Astrocyte (in vitro differentiated cells and primary cell): ENCODE measurements at places on chromosomes 5 and 9. TPM values are rescaled to one million over a fixed set of nuclear protein-coding genes. Genes with fewer than 3 reads are reported as not detected.

Gene ST8SIA4
- 0.59 and 0.82 TPM in 2 replicates for total RNA-seq

Gene TAF1L
- total RNA-seq = 0.02 TPM in 1 of 2 replicates, not detected in the other

GRCh38 chr5:172789687-172790495 is 18.9 kb upstream of the DUSP1 start:
- DNase-seq = no peak

DNA sequence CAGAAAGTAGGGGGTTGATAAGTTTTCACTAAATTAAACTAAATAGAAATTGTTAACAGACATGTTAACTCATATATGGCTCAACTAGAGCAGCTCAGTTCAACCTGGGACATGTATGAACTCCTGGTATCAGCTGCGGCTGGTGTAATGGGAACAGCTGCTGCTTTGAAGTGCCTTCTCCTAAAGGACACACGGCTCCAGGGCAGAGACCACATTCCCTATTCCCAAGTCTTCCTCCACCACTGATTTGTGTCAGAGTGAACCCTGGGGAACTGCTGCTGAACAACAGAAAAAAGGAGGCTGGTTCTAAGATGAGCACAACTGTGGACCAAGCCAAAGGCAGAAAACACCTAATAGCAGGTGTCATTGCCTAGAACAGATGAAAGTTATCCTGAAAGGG is 71.1 kb downstream of the MAPKAP1 start:
- no peak for DNase-seq

- DNase-seq = no peak
These were observed 112.1 kb downstream of the KIF4B start for GRCh38 chr5:155125551-155126095.

- no peak for DNase-seq
These were observed 15.8 kb downstream of the GALNT10 start for GRCh38 chr5:154206311-154206710.

GRCh38 chr5:107671742-107672210 is 1.0 kb upstream of the EFNA5 start:
- peak; percentile 76 for DNase-seq

DNA sequence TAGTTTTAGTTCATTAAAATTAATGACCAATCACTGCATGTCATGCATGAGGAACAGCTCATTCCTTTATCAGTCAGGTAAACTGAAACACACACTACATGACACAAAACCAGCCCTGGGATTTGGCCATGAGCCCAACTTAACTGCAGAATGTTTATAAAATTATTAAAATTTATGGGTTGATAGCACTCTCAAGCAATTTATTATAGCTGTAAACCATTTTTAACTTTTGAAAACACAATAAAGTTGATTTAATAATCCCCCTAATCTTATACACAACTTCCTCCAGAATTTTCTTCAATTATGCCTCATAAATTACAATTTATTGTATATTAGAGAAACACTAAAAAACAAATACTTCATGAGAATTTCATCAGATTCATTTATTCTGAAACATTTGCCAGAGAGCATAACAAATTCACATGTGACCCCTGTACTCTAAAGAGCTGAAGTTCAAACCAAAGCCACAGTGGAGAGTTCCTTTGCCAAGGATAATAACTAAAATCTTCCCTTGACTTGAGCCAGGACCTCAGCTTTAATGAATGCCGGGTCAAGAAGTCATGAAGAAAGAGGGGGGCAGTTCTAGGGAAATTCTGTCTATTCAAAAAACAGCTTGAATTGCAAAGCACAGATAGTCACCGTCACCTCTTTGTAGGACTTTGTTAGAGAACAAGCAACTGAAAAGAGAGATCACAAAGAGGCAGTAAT is 763.7 kb upstream of the GRAMD2B start:
- peak; percentile 73 for DNase-seq

Gene CD14
- total RNA-seq = 0.16 and 0.34 TPM in 2 replicates

GRCh38 chr5:170348137-170348633 is 41.0 kb downstream of the KCNMB1 start:
- DNase-seq = no peak

- no peak for DNase-seq
These were observed 46.0 kb upstream of the DAB2 start for GRCh38 chr5:39470811-39471210.

GRCh38 chr9:106708475-106709146 is 154.4 kb upstream of the ZNF462 start:
- DNase-seq = no peak

DNA sequence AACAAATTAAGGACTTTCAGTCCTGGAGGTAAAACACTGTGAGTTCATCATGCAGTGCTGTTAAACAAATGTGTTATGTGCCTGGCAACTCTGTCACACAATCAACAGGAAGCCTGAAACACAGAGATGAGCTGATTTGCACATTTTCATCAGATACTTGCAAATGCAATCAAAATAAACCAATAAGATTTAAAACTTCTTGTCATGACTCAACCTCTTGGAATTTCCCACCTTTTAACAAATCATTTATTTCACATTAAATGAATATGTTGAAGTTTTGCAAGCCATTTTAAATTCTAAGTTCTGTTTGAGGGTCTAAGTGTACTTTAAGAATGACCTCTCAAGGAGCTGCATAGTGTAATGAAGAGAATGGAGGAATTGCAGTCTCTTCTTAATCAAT is 64.4 kb downstream of the ANXA1 start:
- DNase-seq = no peak

GRCh38 chr9:818958-819357 is 22.5 kb upstream of the DMRT1 start:
- DNase-seq = no peak

DNA sequence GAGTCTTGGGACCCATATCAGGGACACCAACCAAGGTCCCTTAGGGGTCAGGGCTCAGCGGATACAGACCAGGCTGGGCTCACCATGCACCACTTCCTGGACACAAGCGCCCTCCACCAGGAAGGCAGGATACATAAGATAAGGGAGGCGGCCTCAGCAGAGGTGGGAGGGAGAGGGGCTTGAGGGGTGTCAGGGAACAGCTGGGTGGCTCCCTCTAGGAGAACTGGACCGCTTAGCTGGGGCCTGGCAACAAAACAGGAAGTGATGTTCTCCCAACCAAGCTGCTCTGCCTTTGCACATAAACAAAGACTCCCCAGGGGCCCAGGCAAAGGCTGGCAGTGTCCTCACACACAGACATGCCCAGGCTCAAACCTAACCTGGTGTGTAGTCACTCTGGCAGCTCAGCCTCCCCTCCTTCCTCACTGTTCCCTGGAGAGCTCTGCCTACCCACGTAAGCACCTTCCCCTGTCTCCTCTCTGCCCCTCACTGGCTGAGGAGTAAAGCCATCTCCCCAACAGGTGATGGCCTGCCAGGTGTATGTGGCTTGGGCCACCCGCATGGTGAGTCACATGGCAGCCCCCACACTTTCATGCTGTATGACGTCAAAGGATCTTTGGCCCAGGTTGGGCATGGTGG is 5.8 kb upstream of the BICD2 start:
- DNase-seq = no peak

- DNase-seq = no peak
These were observed 1148.0 kb downstream of the CDH12 start for GRCh38 chr5:21704974-21705668.

GRCh38 chr5:87004101-87004500 is 263.6 kb upstream of the RASA1 start:
- peak; percentile 68 for DNase-seq

GRCh38 chr9:83622433-83622938 is 457 bp upstream of the IDNK start:
- no peak for DNase-seq

Gene PTPN3
- total RNA-seq = 0.79 and 1.1 TPM in 2 replicates

Gene WDR38
- not detected in 2 replicates for total RNA-seq

GRCh38 chr9:125650271-125650737 is 56.7 kb downstream of the MAPKAP1 start:
- peak; percentile 64 for DNase-seq

DNA sequence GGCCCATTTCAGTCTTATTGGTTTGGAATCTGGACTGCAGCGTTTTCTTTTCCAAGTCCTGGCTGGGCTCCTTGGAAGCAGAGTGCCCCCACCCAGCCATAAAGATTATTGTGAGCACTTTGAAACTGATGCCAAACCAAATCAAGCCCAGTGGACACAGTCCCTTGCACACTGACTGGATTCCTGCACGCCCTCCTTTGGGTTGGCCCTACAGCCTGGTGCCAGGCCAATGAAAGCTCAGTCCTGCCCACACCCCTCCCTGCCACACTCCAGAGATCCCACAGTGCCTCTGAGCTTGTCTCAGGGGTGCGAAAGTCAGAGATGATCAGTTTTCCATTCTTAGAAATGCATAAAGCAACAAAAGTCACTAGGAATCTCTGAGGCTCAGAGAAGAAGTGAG is 181.9 kb downstream of the CETN3 start:
- no peak for DNase-seq

Gene LRRC70
- 0.64 and 0.72 TPM in 2 replicates for total RNA-seq

- DNase-seq = peak; percentile 49
These were observed at the start of gene KCNN2 for GRCh38 chr5:114361724-114362196. Gene KCNN2 (plus strand): TSS chr5:114362070. CDS start chr5:114362140, 70 bp downstream.

- no peak for DNase-seq
These were observed 181 bp downstream of the DAP start for GRCh38 chr5:10760921-10761184.

- peak; percentile 39 for DNase-seq
These were observed 59.6 kb upstream of the C5orf58 start for GRCh38 chr5:170173227-170173626.

Gene FCN2
- not detected in 2 replicates for total RNA-seq

Gene ABLIM3
- total RNA-seq = 3.9 and 6.4 TPM in 2 replicates

GRCh38 chr9:21395778-21396717 is 10.8 kb upstream of the IFNA2 start:
- no peak for DNase-seq

DNA sequence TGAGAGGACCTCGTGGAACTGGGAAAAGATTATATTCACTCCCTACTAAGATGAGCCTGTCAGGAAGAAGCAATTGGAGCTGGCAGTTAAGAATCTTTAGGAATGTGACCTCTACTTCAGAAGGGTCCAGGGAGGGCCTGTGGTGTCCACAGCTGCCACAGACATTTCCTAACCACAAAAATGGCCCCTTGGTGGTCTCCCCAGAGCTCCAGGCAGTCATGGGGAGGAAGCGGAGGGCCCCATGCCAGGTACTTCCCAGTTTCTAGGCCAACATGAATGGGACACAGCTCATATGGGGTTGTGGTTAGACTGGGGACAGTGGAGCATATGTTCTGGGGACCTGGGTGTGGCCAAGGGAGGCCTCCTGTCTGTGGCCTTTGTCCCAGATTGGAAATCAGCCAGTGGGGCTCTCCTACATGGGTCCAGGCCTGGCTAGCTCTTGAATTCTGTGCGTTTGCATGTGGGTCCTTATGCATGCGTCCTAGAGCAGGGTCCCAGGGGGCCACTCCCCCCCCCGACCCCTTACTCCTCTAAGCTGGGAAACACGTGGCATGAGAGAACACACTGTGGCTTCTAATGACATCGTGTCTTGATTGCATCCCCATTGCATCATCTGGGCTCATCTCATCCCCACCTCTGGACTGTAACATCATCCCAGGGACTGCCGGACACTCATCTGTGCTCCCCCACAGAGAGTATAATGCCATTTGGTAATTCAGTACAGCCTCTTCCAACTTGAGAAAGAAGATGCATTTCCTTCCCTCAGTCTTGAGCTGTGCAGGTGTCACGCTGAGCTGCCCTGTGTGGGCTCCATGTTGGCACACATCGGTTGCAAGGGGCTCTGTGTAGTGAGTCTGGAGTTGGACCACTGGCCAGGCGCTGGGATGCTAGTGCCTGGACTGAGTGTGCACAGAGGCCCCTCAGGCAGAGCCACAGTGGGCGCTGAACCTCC is 31.3 kb downstream of the IRF1 start:
- DNase-seq = peak; percentile 85

Gene TTC23L
- total RNA-seq = 0.16 and 1.2 TPM in 2 replicates

- peak; percentile 23 for DNase-seq
These were observed 5.7 kb upstream of the DOCK2 start for GRCh38 chr5:169631360-169631759.

DNA sequence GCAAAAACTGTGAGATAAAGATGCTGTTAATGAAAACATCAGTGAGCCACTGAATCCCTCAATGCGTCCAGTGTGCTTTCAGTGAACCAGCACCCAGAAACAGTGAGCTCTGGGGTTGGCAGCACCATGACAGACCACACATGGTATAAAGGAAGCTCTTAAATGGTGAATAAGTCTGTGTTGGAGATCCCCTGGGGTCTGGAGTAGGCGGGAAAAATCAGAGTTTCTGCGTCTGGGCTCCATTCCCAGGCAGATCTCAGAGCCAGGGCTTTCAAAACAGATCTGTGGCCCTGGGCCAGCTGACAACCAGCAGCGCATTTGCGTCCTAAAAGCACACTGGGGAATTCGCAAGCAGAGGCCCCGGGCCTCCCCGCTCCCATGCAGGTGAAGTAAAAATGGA is 233.5 kb downstream of the FRMD3 start:
- DNase-seq = peak; percentile 85

GRCh38 chr5:78618303-78618702 is 30.3 kb downstream of the LHFPL2 start:
- DNase-seq = no peak

- DNase-seq = no peak
These were observed 65.5 kb upstream of the LIFR start for GRCh38 chr5:38621840-38622437.

- no peak for DNase-seq
These were observed 14.3 kb upstream of the PITX1 start for GRCh38 chr5:135048286-135048685.

- DNase-seq = no peak
These were observed 1894.7 kb downstream of the MAT2B start for GRCh38 chr5:165400086-165400485.

DNA sequence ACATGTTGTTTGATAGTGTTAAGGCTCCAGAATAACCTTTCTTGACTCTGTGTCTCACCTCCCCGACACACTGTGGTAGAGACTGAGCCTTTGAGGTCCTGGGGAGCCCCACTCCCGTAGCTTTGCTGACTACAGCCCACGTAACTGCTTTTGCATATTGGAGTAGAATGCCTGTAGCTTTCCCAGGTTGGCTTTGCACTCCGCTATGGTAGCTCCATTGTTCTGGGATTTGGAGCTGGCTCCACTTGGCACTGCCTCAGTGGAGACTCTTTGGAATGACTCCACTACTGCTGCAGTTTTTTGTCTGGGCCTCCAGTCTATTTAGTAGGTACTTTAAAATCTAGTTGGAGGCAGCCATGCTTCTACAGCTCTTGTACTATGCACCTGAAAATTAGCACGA is 56.2 kb upstream of the ANXA1 start:
- DNase-seq = no peak

DNA sequence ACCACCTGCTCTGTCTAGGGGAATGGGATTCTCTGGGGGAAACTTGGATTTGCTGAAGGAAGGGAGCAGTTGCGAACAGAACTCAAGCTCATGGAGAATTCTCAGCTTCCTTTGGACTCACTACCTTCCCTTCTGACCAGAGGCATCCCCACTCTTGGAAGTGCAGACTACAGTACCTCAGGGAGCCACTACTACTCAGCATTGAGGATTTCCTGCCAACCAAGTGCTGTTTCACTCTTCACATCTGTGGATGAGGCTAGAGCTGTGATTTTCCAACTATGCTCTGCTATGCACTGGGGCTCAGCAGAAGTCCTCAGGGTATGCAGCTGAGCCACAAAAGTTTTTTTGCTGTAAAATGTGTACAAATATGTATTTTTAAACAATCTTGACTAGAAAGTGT is 43.9 kb downstream of the MACROH2A1 start:
- DNase-seq = no peak
